Stimulated activated CD4-positive, alpha-beta T cell treated with anti-CD3 and anti-CD28 coated beads, Interleukin-15, amount 100 ng/mL, for 1 hour (primary cell): ENCODE measurements at places on chromosomes 13 and 19.

DNA sequence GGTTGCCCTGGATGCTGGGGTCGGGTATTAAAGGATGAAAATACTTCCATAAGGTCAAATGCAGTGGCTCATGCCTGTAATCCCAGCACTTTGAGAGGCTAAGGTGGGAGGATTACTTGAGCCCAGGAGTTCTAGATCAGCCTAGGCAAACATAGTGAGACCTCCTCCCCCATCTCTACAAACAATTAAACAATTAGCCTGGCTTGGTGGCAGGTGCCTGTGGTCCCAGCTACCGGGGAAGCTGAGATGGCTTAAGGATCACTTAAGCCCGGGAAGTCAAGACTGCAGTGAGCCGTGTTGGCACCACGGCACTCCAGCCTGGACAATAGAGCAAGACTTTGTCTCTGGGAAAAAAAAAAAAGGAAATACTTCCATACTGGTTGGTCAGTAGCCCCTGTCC lies 1.5 kb downstream of the KLK11 start:
- DNase-seq: no peak

DNA sequence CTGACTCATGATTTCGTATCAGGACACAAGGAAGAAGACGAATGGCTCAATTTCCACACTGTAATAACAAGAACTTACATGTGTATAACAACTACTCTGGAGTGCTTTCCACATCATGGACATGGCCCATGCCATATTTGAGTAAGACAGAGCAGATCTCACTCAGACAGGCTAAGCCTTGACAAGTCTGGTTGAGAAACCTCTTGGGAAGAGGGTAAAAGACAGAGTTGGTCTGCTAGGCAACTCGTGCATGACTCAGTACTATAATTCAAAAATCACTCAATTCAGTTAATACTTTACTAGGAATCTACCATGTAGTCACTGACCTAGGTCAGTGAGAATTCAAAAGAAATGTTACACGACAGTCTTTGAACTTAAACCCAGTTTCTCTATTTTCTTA lies 5.7 kb upstream of the THSD1 start:
- no peak for DNase-seq

- no peak for DNase-seq
Observed at GRCh38 chr13:59684105-59684504, 479.6 kb downstream of the DIAPH3 start.

- DNase-seq: no peak
Observed at GRCh38 chr13:95117092-95117491, 184.2 kb downstream of the ABCC4 start.

DNA sequence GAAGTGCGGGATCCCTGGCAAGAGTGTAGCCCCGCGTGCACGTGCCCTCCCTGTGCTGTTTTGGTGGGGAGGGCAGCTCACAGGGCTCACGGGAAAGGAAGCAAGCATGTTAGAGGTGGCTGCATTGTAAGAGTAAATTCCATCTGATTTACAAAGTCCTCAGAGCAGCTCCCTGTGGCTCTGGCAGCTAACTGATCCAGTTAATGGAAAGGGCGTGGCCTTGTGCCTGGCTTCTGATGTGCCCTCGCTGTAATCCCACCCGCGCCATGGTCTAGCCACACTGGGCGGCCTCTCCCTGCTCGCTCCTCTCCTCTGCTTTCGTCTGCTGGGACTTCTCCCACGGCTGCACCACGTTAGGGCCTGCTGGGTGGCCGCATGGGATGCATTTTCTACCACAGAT lies 258.5 kb downstream of the FGF9 start:
- DNase-seq: no peak

GRCh38 chr13:97885641-97886040 lies 67.8 kb upstream of the IPO5 start:
- no peak for DNase-seq

GRCh38 chr19:10114651-10115391 lies 3.3 kb downstream of the P2RY11 start:
- DNase-seq: no peak

GRCh38 chr13:89214185-89214584 lies 1543.0 kb downstream of the SLITRK5 start:
- DNase-seq: no peak
